Thoracic aorta (tissue), 2 donors: ENCODE measurements at places on chromosomes 7 and 10.
A peak's percentile ranks its signal among the peaks of the same experiment; 100 is the strongest.

DNA sequence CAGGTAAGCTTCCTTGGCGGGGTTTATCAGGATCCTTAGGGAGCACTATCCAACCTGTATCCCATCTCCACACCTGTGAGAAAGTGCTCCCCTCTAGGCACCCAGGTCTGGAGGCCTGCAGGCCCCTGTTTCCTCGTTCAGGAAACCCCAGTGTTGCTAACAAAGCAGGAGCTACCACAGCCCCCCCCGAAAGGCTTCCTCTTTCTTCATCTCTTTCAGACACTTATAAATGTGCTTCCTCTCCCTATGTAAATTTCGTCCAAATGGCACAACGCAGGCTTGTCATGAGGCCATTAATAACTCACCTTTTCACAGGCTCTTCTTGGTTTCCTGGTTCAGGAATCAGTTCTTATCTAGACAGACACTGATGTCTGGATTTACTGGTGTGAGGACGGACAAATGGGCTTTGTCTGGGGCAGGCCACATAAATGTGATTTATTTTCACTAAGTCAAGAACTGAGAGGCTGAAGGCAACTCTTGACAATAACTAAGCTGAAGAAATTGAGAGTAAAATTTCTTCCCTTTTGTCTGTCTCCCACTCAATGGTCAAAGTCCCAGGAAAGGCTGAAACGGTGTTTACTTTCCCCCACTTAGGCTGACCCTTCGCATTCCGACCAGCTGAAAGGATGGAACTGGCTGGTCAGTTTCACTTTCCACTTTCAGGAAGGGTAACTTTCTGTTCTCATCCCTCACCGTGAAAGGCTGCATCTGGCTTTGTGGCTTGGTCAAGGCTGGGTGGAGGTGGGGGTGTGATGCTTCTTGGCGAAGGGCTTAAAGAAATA lies 46.8 kb downstream of the PIK3AP1 start:
- H3K27me3 ChIP-seq = no peaks in the 10 kb centered on the region
- DNase-seq = no peak
- no peaks in the 10 kb centered on the region for H3K36me3 ChIP-seq
- no peaks in the 10 kb centered on the region for H3K4me1 ChIP-seq

- no peaks in the 10 kb centered on the region for H3K27me3 ChIP-seq
- H3K27ac ChIP-seq = no peak overlapping the region
- no peak overlapping the region for H3K4me3 ChIP-seq
- no peaks in the 10 kb centered on the region for H3K4me1 ChIP-seq
Measured at GRCh38 chr7:105945848-105946247, 17.2 kb upstream of the CDHR3 start.

GRCh38 chr7:92717993-92718716 lies 118.2 kb downstream of the CDK6 start:
- H3K36me3 ChIP-seq = no peaks in the 10 kb centered on the region
- peak overlapping the region; percentile 84 for H3K27ac ChIP-seq
- peak overlapping the region; percentile 76 for H3K4me3 ChIP-seq
- no peaks in the 10 kb centered on the region for H3K27me3 ChIP-seq

DNA sequence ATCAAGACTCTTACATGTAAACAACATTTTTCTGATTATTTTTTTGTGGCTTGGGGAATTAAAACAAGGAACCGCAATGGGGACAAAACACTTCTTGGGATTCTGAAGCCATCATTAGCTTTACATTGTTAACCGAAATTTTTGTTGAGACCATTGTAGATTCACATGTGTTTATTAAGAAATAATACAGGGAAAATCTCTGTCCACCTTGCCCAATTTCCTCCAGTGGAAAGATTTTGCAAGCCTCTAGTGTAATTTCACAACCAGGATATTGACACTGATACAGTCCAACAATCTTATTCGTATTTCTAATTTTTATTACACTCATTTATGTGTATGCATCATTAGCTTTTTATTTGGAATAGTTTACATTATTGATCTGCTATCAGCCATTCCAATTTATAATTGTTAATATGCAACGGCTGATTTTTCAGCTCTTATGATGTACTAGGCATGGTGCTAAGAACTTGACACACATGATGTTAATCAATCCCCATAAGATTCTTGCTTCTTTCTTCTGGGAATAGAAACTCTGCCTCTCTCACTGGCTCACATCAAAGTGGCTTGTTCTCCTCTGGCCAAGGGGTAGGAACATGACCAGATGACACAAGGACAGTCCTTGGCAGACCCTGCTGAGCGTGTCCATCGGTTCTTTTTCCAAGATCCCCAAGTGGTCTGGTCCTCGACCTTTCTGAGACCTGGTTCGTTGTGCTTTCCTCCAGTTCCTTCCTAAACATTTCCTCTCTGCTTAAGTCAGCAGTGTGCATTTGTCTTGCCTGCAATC lies 137.6 kb downstream of the ADAM12 start:
- H3K36me3 ChIP-seq = no peaks in the 10 kb centered on the region
- H3K4me1 ChIP-seq = peaks cover 23% of the 10 kb centered on the region
- H3K4me3 ChIP-seq = no peak overlapping the region
- no peak overlapping the region for H3K27ac ChIP-seq

DNA sequence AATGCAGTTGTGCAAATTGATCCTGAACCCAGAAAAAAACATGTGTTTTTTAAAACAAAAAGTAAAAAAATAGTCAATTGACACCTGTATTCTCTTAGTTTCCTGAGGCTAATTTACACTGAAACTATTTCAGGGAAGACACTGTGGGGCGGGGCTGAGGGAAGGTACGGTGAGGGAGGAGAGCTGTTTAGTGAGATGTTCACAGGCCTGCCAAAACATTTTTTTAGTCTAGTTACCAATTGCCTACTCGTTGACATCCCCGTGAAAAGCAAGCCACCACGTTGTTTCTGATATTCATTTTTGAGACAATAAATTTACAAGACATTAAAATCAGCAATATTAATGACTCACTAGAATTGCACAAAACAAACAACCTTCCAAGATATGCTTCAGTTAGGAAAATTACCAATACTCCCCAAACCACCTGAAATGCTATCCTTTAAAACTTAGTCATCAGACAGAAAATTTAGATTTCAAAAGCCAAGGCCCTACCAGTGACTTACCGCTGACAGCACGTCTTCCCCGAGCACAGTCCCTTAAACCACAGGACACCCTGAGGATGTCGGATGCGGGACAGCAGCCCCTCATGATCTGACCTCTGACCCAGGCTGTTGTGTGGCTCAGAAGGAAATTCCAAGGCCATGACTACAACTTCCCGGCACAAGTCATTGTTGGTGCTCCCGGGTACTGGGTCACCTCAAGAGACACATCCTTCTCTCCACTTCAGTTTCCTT lies 279.2 kb downstream of the PRPF18 start:
- H3K27me3 ChIP-seq = no peaks in the 10 kb centered on the region
- peak overlapping the region; percentile 44 for H3K27ac ChIP-seq
- no peak overlapping the region for H3K4me3 ChIP-seq
- peaks cover 36% of the 10 kb centered on the region for H3K4me1 ChIP-seq
- DNase-seq = no peak
- H3K36me3 ChIP-seq = no peaks in the 10 kb centered on the region

- no peak overlapping the region for H3K4me3 ChIP-seq
- no peaks in the 10 kb centered on the region for H3K36me3 ChIP-seq
- no peaks in the 10 kb centered on the region for H3K4me1 ChIP-seq
- H3K27me3 ChIP-seq = no peaks in the 10 kb centered on the region
- H3K27ac ChIP-seq = no peak overlapping the region
- no peak for DNase-seq
Measured at GRCh38 chr7:155580367-155580766, 34.0 kb upstream of the CNPY1 start.

- H3K36me3 ChIP-seq = no peaks in the 10 kb centered on the region
- H3K27me3 ChIP-seq = no peaks in the 10 kb centered on the region
- H3K4me3 ChIP-seq = peak overlapping the region; percentile 51
Measured at GRCh38 chr7:231858-232246, 39.5 kb downstream of the FAM20C start.

DNA sequence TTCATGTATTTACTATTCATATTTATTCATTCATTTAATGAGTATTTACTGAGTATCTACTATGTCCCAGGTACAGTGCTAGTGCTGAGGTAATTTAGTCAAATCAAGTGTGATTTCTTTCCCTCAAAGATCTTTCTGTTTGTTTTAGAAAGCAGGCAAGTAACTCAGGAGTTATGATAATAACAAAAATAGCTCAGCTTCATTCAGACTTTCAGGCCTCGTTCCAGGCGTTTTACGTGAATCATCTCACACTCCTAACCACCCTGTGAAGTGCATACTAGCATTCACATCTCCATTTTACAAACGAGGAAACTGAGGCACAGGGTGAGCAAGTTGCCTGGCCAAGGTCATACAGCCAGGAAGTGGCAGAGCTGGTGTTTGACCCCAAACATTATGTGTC lies 468.7 kb upstream of the C7orf33 start:
- DNase-seq = no peak
- no peaks in the 10 kb centered on the region for H3K4me1 ChIP-seq
- no peaks in the 10 kb centered on the region for H3K36me3 ChIP-seq
- H3K27me3 ChIP-seq = no peaks in the 10 kb centered on the region
- H3K27ac ChIP-seq = no peak overlapping the region

DNA sequence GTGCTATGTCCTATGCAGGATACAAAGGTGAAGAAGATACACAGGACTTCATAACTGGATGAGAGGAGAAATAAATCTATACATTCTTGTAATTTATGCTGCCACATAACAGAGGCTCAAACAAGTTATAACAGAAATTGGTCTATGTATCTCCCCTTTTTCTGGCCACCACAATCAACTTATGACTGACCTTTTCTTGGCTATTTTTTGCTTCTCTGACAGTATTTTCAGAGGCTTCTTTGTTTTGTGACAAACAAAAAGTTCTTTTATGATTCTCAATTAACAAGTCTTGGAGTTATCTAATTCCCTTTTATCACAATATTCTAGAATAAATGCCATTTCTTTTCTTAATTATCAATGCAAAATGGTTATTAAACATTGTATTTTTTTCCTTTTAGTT lies 953.0 kb upstream of the ZWINT start:
- H3K27me3 ChIP-seq = no peaks in the 10 kb centered on the region
- H3K36me3 ChIP-seq = no peaks in the 10 kb centered on the region
- no peak overlapping the region for H3K27ac ChIP-seq

- H3K4me1 ChIP-seq = peaks cover 10% of the 10 kb centered on the region
- no peak overlapping the region for H3K4me3 ChIP-seq
- no peak overlapping the region for H3K27ac ChIP-seq
- DNase-seq = peak; percentile 53
- no peaks in the 10 kb centered on the region for H3K36me3 ChIP-seq
Measured at GRCh38 chr10:99993701-99994689, 15.8 kb downstream of the DNMBP start.

- H3K27ac ChIP-seq = no peak overlapping the region
- H3K36me3 ChIP-seq = no peaks in the 10 kb centered on the region
- DNase-seq = no peak
- no peaks in the 10 kb centered on the region for H3K27me3 ChIP-seq
- H3K4me3 ChIP-seq = no peak overlapping the region
Measured at GRCh38 chr7:46034056-46034768, 113.1 kb upstream of the IGFBP3 start.

GRCh38 chr10:79559726-79560125 lies 481 bp downstream of the SFTPA2 start:
- no peaks in the 10 kb centered on the region for H3K36me3 ChIP-seq
- DNase-seq = no peak
- no peak overlapping the region for H3K4me3 ChIP-seq
- no peak overlapping the region for H3K27ac ChIP-seq
- no peaks in the 10 kb centered on the region for H3K27me3 ChIP-seq
- H3K4me1 ChIP-seq = no peaks in the 10 kb centered on the region

DNA sequence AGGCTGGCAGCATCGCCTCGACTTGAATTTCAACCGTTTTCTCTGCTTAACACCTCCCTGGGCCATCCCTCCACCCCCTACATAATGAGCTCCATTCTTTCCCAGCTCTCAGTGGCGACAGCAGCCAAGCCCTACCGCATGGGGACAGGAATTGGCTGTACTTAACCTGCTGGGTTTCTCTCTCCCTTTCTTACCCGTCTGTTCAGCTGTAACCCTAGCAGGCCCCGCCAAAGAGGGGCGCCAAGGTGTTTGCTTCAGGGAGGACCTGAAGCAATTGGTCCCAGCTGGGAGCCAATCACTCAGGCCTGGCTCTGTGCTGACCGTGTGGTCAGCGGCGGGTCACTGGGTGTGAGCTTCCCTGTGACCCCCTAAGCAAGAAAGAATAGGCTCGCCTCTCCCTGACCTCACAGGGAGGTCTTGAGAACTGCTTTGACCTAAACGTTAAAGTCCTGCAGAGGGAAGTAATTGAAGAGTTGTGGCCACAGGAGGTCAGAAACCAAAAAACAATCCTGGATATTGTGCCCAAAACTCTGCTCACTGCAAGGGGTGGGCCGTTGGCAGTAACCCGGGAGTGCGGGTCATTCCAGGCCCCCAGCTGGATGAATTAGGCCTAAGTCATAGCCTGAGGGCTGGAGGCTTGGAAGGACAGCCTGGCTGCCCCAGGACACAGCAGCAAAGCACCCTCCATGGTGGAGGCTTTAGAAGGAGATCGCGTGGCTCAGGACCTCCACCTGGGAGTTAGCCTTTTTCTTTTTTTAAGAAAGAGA lies 114.6 kb downstream of the ITIH5 start:
- DNase-seq = no peak
- H3K4me3 ChIP-seq = no peak overlapping the region
- no peak overlapping the region for H3K27ac ChIP-seq
- no peaks in the 10 kb centered on the region for H3K36me3 ChIP-seq
- no peaks in the 10 kb centered on the region for H3K27me3 ChIP-seq

DNA sequence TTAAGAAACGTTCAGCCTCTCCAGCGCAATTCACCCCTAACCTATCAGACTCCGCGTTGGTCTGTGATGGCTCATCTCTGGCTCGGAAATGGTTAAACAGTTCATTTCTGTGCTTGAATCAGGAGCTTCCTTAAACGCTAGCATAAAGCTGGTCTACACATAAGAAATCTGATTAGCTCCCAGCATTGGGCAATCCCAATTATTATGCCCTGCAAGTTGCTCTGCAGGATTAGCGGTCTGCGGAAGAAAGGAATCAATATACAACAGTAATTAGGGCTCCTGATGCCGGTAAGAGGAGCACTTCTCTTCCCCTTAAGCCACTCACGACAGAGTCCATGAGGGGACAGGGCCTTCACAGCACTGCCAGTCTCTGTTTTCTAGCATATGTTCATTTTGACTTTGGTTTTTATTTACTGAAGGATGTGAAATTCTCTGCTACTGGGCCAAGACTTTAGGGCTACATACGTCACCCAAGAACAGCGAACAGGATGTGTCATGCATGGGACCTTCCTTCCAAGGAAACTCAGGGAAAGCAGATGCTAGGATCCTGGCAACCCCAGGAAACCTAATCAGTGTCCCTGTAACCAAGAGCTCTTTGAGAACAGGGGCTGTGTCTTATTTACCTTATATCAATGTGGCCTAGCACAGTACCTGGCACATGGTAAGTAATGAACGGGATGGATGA lies 324.4 kb downstream of the KCNMA1 start:
- H3K36me3 ChIP-seq = no peaks in the 10 kb centered on the region
- no peaks in the 10 kb centered on the region for H3K27me3 ChIP-seq
- no peak for DNase-seq
- no peak overlapping the region for H3K27ac ChIP-seq
- peaks cover 46% of the 10 kb centered on the region for H3K4me1 ChIP-seq
